Left hindlimb (tissue), 1 donor: ENCODE measurements at places on chromosomes 6 and 20.

GRCh38 chr6:119760046-119760445, 410.5 kb upstream of the MAN1A1 start:
- no peak for DNase-seq

DNA sequence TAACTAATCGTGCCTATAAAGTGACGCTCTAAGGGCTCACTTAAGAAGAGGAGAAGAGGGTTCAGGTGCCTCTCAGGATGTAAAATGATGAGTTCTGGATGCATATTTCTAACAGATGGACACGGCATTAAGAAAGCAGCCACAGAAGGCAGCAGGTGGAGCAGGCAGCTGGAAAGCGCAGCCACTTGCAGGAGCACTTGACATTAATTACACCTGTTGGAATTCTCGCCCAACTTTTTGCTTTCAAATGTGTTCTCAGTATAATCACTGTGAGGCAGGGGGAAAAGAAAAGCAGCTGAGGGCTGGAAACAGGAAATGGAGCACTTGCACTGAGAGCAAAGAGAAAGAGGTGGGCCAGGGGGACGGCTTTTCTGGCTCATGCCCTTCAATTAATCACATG, 164.2 kb downstream of the NKAIN2 start:
- DNase-seq: no peak

DNA sequence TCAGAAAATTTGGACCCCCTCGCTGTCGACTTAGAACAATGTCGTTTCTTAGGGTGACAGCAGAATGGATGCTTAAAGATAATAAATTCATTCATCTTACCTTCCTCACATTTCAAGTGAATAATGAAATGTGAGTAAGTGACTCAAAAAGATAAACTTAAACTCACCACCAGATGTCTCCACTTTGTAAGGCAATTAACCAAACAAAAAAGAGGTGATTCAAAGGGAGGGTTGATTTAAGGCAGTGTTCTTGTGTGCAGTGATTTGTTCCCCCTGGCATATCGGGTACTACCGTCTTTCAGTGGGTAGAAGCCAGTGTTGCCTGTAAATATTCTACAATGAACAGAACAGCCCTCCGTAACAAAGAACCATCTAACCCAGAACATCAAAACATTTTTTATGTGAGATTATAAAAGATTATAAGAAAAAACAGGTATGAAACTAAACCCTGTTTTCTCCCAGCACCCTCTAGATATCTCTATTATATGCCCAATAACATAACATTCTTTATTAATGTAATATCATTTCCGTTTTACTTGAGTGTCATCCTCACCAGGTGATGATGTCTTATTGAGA, 589.7 kb downstream of the CBLN4 start:
- DNase-seq: no peak

DNA sequence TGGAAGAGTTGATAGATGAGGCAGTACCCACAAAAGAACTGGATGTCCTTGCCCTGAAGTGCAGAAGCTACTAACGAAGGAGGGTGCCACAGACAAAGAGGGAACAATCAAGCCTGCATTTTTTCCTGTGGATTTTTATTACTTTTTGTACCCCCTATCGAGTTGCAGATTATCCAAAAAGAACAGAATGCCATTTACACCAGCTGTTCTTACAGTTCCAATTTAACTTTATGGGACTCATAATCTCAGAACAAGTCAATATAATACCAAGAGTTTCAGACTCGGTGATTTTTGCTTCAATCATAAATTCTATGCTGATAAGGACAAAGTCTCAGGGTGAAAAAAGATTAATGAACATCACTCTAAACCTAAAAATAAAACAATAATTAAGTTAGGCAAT, 4.0 kb upstream of the CNKSR3 start:
- no peak for DNase-seq

GRCh38 chr6:112284603-112285002, 30.2 kb upstream of the LAMA4 start:
- DNase-seq: no peak

DNA sequence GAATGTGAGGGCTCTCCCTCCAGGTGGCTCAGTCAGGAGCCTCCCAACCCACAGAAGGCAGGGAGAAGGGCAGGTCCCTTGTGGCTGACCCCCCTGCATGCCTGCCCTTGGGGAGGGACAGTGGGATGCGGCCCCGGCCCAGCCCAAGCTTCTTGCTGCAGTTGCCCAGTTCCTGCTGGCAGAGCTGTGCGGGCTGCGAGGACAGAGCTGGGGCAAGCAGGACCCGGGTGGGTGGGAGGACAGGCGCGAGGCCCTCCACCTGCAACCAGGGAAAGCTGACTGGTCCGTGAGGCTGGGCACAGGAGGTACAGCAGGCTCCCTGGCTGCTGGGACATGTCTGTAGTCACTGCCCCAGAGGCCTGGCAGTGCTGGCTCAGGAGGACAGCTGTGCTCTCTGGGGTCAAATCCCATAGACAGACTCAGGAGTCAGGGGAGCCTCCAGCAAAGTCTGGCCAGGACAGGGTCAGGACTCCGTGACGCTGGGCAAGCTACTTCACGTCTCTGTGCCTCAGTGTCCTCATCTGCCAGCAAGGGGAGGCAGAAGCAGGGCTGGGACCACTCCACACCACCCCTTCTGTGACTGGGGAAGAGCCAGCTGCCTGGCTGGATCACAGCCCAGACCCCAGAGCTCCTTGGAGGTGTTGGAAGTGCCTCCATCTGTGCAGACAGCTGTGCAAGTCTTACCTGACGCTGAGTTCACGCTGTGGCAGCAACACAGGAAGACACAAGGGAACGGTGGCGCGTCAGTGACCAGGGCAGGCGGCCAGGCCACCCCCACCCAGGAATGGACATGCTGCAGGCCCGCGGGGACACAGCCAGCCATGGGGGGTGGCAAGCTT, 13.0 kb downstream of the UCKL1 start:
- no peak for DNase-seq

DNA sequence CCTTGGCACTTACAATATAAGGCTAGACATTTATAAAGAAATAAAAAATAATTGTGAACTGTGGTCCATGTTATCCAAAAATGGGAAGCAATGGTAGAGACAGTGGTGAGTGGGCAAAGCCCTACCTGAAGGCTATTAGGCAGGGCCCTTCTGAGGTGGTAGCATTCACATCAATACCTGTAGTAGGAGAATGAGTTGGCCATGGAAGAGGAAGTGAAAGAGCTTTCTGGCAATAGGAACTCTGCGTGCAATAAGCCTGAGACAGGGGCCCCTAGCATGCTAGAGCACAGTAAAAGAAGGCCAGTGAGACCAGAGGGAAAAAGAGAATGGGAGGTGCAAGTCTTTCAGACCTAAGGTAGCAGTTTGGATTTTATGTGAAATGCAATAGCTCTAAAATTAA, 754.5 kb downstream of the PTPRT start:
- DNase-seq: no peak

DNA sequence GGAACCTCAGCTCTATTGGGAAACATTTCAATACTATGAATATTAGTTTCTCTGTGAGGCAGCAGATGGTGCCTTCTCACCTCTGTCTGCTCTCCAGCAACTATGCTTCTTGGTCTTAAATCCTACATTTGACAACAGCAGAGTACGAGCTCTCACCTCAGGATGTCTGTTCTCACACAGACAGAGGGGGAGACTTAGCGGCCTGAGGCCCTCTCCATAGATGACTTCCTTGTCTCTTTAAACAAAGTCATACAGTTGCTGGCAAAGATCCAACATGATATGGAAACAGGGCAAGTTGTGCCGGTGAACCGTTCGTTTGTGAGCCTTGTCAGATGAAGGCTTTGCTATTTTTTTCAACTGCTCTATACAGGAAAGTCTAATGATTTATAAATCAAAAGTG, 43.7 kb upstream of the GABRR1 start:
- no peak for DNase-seq

DNA sequence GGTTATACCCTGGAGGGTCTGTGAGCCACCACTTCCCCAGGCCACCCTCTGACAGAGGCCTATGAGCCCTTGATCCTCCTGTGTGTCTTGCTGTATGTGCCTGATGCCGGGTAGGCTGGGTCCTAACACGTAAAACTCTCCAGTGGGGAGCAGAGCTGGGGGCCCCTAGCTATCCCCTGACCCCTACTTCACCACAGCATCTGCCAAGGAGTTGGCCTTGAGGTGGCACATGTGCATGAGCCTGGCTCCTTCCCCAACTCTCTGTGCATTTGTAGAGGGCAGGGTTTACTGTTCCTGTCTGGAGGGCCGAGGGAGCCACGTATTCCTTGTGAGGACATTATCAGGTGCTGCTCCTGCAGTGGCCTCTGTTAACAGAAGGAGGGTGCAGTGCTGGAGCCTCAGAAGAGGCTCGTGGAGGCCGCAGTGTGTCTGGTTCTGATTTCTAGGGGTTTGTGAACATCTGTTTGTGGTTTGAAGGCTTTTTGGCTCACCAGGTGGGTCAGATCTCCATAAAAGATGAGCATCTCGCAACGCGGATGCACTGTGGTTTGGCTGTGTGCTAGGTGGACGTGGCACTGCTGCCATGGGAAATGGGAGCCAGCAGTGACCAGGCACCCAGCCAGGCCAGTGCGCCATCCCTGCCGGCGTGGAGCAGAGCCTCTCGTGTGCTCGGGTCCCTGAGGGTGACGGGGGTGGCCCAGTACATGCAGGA, 152.1 kb downstream of the DTNBP1 start:
- DNase-seq: no peak

- no peak for DNase-seq
Measured at GRCh38 chr6:130760006-130760405, 67.2 kb upstream of the SMLR1 start.

DNA sequence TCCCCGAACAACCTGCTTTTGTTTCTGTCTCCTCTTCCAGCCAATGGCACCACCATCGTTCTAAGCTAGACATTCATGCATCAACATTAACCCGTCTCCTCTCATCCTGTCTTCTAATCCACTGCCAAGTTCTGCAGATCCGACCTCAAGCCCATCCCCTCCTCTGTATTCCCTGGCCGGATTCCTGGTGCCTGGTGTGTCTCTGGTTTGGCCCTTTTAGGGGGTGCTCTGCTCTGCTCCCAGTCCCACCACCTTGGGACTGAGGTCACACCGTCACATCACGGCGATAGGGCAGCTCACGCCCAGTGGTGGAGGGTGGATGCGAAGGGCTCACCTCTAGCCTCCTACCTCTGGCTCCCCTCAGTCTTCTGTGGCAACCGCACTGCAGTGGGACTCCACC, 102.5 kb upstream of the AGPAT4 start:
- DNase-seq: no peak

DNA sequence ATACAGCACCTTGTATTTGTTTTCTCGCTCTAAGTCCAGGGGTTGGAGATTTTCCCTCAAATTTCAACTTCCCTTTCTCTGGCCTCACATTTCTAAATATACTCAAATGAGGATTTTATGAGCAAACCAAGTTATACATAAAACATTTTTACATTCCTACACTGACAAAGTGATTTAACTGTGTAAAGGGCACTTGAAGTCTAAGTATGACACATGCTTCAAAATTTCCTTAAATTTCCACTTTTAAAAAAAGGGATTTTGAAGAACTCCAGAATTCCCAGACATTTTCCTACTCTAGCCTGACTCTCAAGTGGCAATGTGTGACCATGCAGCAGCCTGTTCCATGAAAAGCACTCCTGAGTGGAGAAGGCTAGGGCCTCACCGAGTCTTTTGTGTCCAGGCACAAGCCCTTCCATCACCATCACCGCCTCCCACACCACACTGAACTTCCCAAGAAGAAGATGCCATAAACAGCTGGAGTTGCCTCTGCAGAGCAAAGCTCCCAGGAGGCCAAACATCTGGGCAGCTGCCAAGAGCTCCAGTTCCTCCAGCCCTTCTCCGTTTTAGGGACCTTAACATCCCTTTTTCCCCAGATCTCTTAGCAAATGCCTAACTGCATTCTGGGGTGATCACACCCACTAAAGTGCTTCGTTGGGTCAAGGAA, 68.9 kb downstream of the NCR2 start:
- DNase-seq: peak; percentile 29

DNA sequence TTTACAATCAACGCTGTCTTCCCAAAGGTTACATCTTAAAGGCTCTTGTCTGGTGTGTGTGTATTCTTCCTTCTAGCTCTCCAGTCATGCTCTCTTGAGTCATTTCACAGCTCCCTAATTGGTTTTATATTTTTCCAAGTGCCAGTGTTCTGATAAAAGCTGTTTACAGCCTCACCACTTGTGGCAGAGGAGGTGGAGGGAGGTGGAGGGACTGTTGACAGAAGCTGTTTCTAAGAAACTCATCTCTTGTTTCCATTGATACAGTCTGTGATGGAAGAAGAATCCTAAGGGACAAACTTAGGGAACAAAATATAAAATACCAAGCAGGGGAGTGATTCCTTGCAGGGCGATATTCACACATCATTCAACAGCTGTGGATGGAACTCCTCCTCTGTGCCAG, 64.0 kb downstream of the QRSL1 start:
- DNase-seq: no peak

DNA sequence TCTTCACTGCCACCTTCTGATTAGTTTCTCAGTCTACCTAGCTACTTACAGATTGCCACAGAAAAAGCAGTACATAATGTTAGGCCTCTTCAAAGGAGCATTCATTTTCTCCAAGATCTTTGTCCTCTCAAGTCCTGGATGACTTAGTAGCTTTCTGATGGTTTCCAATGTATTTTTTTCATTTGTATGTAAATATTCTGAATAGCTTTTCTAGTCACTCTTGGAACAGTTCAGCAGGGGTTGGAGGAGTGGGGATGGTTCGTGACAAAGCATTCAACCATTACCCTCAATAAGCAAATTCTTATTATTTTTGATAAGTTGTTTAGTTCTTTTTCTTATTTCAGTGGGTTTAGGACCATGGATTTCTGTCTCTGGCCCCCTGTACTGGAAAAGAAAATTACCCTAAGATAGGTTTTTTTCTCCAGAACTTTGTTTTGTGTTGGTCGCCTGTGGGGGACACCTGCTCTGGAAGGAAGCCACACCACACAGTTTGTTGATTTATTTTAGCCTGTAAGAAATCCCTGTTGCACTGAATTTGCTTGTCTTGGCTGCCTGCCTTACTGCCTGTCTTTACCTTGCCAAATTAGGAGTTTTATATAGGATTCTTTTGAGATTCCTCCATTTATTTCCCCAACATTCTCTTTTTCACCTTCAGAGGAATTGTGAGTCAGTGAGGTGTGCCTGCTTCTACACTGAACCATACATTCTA, 247.9 kb downstream of the RFPL4B start:
- DNase-seq: no peak

DNA sequence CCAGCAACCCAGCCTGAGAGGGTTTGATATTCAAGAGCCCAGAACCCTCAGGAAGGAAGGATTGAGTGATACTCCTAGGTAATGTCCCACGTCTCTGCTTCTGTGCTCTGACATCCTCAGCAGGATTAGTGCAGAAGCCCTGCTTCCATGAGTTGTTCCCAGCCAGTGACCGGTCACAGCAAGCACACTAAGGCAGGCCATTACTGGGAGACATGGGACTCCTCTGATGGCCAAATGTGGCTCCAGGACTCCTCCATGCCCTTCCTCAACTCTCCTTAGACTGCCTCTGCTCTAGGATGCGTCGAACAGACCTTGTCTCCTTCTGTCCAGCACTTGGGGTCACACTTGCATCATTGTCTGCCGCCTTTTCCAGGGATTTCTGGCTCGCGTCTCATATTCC, 7.6 kb downstream of the HLA-A start:
- DNase-seq: no peak

- no peak for DNase-seq
Measured at GRCh38 chr20:2751347-2751877, 49.0 kb downstream of the CPXM1 start.
